Body of pancreas (tissue), 4 donors: ENCODE measurements at places on chromosomes 3 and 15. TPM values are rescaled to one million over a fixed set of nuclear protein-coding genes. Genes with fewer than 3 reads are reported as not detected.

The ANKRD63 gene
- not detected for total RNA-seq

DNA sequence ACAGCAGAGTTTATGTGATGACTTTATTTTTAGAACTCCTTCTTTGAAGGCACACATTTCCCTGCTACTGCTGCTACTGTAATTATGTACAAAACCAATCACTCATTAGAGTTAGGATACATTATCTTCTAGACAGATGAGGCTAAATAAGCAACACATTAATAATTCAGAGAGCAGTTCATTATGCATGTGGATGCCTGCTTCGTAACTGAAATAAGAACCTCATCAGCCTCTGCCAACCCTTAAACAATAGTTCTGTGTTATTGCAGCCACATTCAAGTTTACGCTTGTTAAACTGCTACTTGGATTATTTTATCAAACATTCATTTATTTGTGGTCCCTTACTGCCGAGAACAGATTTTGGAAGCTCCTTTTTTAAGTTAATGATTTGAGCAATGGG, 52.5 kb upstream of the C15orf61 start:
- no peak overlapping the region for H3K4me3 ChIP-seq
- no peak overlapping the region for H3K27ac ChIP-seq
- no peaks in the 10 kb centered on the region for H3K27me3 ChIP-seq

The ARHGEF26 gene
- 16.9 TPM for total RNA-seq

- H3K27me3 ChIP-seq, result no peaks in the 10 kb centered on the region
- H3K4me1 ChIP-seq, result no peaks in the 10 kb centered on the region
- H3K4me3 ChIP-seq, result no peak overlapping the region
- H3K27ac ChIP-seq, result no peak overlapping the region
- H3K36me3 ChIP-seq, result no peaks in the 10 kb centered on the region
Measured at GRCh38 chr3:137709011-137709601, 55.0 kb upstream of the SOX14 start.

GRCh38 chr15:95087253-95087609, 855.9 kb downstream of the MCTP2 start:
- DNase-seq, result no peak
- H3K27ac ChIP-seq, result no peak overlapping the region
- H3K36me3 ChIP-seq, result no peaks in the 10 kb centered on the region

- H3K4me3 ChIP-seq, result no peak overlapping the region
- no peak for DNase-seq
- H3K27ac ChIP-seq, result no peak overlapping the region
- H3K36me3 ChIP-seq, result no peaks in the 10 kb centered on the region
Measured at GRCh38 chr3:69288161-69288895, 97.6 kb downstream of the FRMD4B start.

The ATOSA gene
- total RNA-seq, result 63.6 TPM

DNA sequence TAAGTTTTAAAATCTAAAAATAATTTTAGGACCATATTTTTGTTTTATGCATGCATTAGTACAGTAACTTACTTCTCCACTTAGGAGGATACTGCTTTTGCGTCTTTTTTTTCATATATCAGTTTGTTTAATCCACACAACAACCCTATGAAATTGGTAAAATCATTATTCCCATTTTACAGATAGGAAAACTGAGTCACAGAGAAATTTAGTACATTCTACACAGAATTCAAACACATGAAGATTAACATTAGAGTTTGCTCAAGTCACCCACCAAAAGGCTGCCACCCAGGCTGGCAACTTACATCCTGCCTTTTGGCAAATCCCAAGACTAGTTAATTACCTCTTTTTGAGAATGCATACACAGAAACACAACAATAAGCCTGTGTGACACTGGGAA, 28.7 kb downstream of the TNIK start:
- H3K4me3 ChIP-seq, result no peak overlapping the region
- DNase-seq, result no peak
- no peaks in the 10 kb centered on the region for H3K27me3 ChIP-seq
- H3K4me1 ChIP-seq, result no peaks in the 10 kb centered on the region
